B cell (primary cell): ENCODE measurements at places on chromosomes 11 and 22. TPM values are rescaled to one million over a fixed set of nuclear protein-coding genes. Genes with fewer than 3 reads are reported as not detected.

INPPL1 gene
- 188 and 205 TPM in 2 replicates for total RNA-seq

XRRA1 gene
- 80.8 and 81.9 TPM in 2 replicates for total RNA-seq

BARX2 gene
- not detected in 2 replicates for total RNA-seq

MTMR2 gene
- 15.4 and 16.1 TPM in 2 replicates for total RNA-seq

TCIRG1 gene
- 305 and 306 TPM in 2 replicates for total RNA-seq

KRTAP5-7 gene
- 0.59 and 0.70 TPM in 2 replicates for total RNA-seq

C11orf86 gene
- total RNA-seq, result not detected in 2 replicates

TEX54 gene
- total RNA-seq, result 1.1 TPM in 1 of 2 replicates, not detected in the other

OR10D3 gene
- not detected in 2 replicates for total RNA-seq

GCAT gene
- 0.47 TPM in 1 of 2 replicates, not detected in the other for total RNA-seq

ELMOD1 gene
- not detected in 2 replicates for total RNA-seq

OR52H1 gene
- total RNA-seq, result 0.37 and 0.49 TPM in 2 replicates

HBB gene
- 378 and 385 TPM in 2 replicates for total RNA-seq

ENTHD1 gene
- total RNA-seq, result not detected in 2 replicates

KRTAP5-2 gene
- not detected in 2 replicates for total RNA-seq

RAG2 gene
- not detected in 2 replicates for total RNA-seq

OR51B5 gene
- total RNA-seq, result 0.66 and 0.67 TPM in 2 replicates

TPBGL gene
- total RNA-seq, result not detected in 2 replicates

ANO5 gene
- total RNA-seq, result not detected in 2 replicates

UPK2 gene
- not detected in 2 replicates for total RNA-seq

CCDC81 gene
- 0.84 and 1.3 TPM in 2 replicates for total RNA-seq

NXPE1 gene
- total RNA-seq, result not detected in 2 replicates

GSTT2B gene
- total RNA-seq, result not detected in 2 replicates

SLC29A2 gene
- total RNA-seq, result 18.5 and 20.1 TPM in 2 replicates

DRD2 gene
- total RNA-seq, result not detected in 2 replicates

GRAP2 gene
- total RNA-seq, result 13.5 and 14.4 TPM in 2 replicates

CSRP3 gene
- not detected in 2 replicates for total RNA-seq

SOX6 gene
- 0.61 TPM in 1 of 2 replicates, not detected in the other for total RNA-seq

RAB3IL1 gene
- 0.29 TPM in 1 of 2 replicates, not detected in the other for total RNA-seq

APOBEC3C gene
- 99.1 and 107 TPM in 2 replicates for total RNA-seq

MAPK12 gene
- 5.3 and 6.5 TPM in 2 replicates for total RNA-seq

TNNI2 gene
- total RNA-seq, result 1.6 and 2.9 TPM in 2 replicates

RFPL3 gene
- not detected in 2 replicates for total RNA-seq

HPX gene
- 1.1 and 2.4 TPM in 2 replicates for total RNA-seq

MS4A2 gene
- not detected in 2 replicates for total RNA-seq

FAM180B gene
- total RNA-seq, result 0.20 TPM in 1 of 2 replicates, not detected in the other

CAPN5 gene
- 0.74 and 2.3 TPM in 2 replicates for total RNA-seq

EEF1G gene
- total RNA-seq, result 1,778 and 1,867 TPM in 2 replicates

THAP7 gene
- total RNA-seq, result 37.7 and 43.1 TPM in 2 replicates

USH1C gene
- total RNA-seq, result not detected in 2 replicates

PGA5 gene
- total RNA-seq, result not detected in 2 replicates

RAB1B gene
- total RNA-seq, result 76.0 and 77.8 TPM in 2 replicates

BACE1 gene
- not detected in 2 replicates for total RNA-seq

MOV10L1 gene
- total RNA-seq, result not detected in 2 replicates

CPSF7 gene
- 165 and 167 TPM in 2 replicates for total RNA-seq

PNPLA5 gene
- not detected in 2 replicates for total RNA-seq
